Epithelial cell of proximal tubule (primary cell): ENCODE measurements at places on chromosomes 12 and 14. TPM values are rescaled to one million over a fixed set of nuclear protein-coding genes. Genes with fewer than 3 reads are reported as not detected.
A peak's percentile ranks its signal among the peaks of the same experiment; 100 is the strongest.

The SERPINA10 gene
- total RNA-seq = not detected in 2 replicates

DNA sequence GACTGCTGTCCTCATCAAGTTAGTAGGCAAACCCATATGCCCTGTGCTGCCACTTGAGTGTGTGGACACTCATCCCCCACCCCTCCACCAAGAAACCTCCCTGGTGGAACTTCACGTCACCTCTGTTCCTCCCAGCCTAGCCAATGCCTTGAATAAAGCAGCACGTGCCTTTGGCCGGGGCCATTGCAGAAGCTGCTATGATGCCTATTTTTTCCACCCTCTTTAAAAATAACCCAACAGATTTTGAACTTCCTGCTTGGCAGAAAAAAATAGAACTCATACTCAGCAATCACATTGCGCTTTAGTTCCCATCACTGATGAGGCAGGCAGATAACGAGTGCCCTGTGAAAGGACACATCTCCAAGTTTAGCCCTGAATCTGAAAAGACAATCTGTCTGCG lies 23.1 kb upstream of the PWP1 start:
- DNase-seq = no peak

GRCh38 chr14:91844029-91844428 lies 23.3 kb downstream of the TC2N start:
- DNase-seq = no peak

GRCh38 chr12:29516431-29516875 lies 19.0 kb upstream of the OVCH1 start:
- no peak for DNase-seq

The TAMALIN gene
- total RNA-seq = 1.7 and 2.9 TPM in 2 replicates

DNA sequence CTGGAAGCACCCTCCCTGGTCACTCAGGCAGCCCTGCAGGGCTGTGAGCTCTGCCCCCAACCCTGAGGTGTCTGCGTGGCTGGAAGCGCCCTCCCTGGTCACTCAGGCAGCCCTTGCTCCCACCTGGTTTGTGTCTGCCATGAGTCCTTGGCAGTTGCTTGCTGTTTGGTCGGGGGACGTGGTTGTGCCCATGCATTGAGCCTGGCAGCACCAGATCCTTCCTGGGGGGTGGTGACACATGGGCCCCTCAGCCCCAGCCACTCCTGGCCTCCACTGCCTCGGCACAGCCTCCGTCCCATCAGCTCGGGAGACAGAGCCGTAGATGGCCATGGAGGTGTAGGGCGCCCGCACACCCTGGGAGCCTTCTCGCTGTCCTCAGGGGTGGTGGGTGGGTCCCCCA lies 19.6 kb downstream of the MTA1 start:
- DNase-seq = no peak

- no peak for DNase-seq
These were observed 223.7 kb downstream of the CHST11 start for GRCh38 chr12:104680491-104680890.

- DNase-seq = no peak
These were observed 9.8 kb downstream of the APPL2 start for GRCh38 chr12:105226219-105226618.

DNA sequence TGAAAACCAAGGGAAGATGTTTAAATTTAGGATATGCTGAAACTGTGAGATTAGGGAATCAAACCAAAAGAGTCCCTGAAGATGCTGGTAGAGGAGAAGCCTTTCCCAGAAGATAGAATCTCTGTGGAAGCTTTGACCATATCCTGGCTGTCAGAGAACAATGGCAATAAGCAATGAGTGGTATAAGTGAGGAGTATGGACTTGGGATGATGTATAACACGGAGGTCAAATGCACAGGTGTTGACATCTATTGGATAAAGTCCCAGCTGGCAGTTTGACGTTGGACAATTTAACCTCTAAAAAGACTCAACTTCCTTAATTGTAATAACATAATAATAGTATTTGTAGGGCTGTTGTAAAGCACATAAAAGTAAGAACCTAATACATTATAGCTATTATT lies 30.1 kb upstream of the CLEC14A start:
- DNase-seq = no peak

The ACIN1 gene
- total RNA-seq = 84.1 and 85.2 TPM in 2 replicates

- DNase-seq = no peak
These were observed 29.5 kb downstream of the ABHD12B start for GRCh38 chr14:50901361-50901760.

GRCh38 chr12:64694130-64695040 lies 64.8 kb downstream of the GNS start:
- no peak for DNase-seq

GRCh38 chr14:67112344-67112743 lies 76.9 kb upstream of the GARIN2 start:
- no peak for DNase-seq

DNA sequence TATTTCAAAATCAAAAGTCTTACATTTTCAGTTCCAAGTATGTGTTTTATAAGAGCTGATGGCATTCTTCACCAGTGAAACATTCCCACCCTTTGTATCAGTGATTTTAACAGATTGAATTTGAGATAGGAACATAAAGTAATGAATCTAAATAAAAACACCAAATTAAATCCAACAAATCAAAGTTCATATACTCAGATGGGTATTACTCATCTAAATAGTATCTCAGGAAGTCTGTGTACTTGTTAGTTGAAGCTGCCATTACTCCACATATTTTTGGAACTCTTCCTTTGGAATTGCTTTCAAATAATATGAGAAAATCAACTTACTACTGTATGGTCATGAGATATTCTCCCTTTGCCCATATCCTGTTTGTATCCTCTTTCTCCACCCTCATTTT lies 89.1 kb downstream of the MIA2 start:
- no peak for DNase-seq

GRCh38 chr14:94407906-94408305 lies 19.5 kb upstream of the SERPINA1 start:
- DNase-seq = no peak

DNA sequence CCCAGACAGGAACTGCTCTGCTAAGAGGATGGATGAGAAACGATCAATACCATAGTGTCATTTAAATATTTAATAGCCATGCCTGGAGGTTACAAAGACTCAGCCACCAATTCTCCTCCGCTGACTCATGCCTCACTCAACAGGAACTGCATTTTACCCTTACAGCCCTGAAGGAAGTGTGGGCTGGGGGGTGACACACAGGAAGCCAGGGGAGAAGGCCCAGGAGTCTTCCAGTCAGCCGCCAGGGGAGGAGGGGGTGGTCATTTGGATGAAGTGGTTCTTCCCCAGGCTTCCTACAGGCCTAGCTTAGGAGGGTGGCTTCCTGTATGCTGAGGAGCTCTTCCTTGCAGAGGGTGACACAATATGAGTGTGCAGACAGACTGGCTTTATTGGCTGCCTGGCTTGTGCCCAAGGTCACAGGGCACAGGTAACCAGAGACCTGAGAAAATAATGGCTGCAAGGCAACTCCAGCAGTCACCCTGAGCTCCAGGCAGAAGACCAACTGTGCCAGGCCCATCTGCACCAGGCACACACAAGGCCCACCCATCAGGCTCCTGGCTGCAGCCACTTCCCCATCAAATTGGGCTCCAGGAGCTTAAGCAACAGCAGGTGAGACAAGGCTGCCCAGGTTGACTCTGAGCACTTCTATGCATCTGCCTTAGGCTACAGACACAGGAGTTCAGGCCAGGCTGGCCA lies 30.6 kb upstream of the RPLP0 start:
- peak; percentile 73 for DNase-seq

DNA sequence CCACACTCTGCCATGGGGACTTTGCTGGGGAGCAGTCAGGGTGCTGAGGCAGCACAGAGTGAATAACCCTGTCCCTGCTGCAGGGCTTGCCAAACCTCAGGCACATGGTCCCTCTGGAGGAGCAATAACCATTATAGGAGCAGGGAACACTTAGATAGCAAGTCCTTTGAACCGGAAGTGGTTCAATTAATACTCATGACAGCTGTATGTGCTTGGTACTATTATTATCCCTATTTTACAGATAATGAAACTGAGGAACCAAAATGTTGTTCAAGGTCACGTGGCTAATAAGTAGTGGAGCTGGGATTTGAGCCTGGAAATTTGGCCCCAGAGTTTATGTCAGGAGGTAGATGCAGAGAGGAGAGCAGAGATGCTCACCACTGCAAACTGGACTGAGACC lies 49.0 kb downstream of the RFX4 start:
- DNase-seq = no peak

GRCh38 chr12:1439687-1440086 lies 154.7 kb downstream of the FBXL14 start:
- DNase-seq = no peak

The GPR84 gene
- total RNA-seq = not detected in 2 replicates

The LRFN5 gene
- total RNA-seq = 1.3 and 1.4 TPM in 2 replicates

- DNase-seq = no peak
These were observed 63.1 kb upstream of the ARID2 start for GRCh38 chr12:45666396-45666795.

- DNase-seq = no peak
These were observed 120.3 kb upstream of the NEDD1 start for GRCh38 chr12:96786791-96787190.

DNA sequence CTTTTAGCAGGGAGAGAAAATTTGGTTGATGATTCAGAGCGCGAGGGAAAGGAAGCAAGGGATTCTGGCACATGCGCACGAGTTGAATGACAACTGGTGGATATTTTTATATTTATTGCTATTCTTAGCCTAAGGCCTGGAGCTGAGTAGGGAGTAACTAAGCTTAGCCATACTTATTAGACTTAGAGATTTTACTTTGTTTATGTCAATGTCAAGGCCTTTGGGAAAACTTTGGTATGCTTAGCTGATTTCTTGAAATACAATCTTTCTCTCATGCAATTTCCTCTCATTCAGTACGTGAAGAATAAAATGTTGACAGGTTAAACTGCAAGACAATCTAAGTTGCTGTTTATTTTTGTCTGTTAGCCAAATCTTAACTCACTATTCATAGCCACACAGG lies 101.1 kb downstream of the CRADD start:
- no peak for DNase-seq

DNA sequence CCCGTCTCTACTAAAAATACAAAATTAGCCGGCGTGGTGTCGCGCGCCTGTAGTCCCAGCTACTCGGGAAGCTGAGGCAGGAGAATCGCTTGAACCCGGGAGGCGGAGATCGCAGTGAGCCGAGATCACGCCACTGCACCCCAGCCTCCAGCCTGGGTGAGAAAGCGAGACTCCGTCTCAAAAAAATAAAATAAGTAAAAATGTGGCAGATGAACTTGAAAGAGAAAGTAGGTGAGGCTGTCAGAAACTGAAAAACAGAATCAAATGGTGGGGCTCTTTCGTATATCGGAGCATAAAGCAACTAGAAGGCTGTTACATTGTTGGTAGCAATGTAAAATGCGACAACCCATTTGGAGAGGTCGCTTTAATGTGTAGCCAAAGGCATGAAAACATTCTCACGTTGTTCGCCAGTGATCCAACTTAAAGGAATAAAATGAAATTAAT lies 767 bp upstream of the CCNT1 start:
- DNase-seq = no peak

DNA sequence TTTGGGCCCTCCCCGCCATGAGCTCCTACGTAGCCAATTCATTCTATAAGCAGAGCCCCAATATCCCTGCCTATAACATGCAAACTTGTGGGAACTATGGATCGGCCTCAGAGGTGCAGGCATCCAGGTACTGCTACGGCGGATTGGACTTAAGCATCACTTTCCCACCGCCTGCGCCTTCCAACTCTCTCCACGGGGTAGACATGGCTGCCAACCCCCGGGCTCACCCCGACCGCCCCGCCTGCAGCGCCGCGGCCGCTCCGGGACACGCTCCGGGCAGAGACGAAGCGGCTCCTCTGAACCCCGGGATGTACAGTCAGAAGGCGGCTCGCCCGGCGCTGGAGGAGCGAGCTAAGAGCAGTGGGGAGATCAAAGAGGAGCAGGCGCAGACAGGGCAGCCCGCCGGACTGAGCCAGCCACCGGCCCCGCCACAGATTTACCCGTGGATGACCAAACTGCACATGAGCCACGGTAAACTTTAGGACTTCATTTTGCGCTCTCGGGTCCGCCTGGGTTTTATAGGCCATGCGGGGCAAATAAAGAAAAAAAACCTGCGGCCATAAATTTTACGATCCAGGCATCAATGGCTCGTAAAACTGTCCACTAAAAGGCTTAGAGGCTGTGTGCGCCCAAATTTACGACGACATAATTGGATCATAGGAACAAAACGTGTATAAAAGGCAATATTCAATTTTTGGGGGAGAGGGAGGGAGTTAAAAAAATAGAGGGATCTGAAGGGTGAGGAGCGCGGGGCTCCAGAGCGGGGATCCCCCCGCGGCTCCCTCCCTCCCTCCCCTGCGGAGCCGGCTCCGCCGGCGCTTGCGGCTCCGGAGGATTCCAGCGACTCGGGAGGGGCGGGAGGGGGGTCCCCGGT lies 493 bp downstream of the HOXC5 start:
- DNase-seq = no peak
